ENCODE measurements at places on chromosomes 5 and 9.

GRCh38 chr9:112555844-112556482, 69.3 kb downstream of the KIAA1958 start:
- no peak overlapping the region for H3K4me3 ChIP-seq
- no peak overlapping the region for H3K27ac ChIP-seq
- H3K27me3 ChIP-seq = no peaks in the 10 kb centered on the region

GRCh38 chr5:76845890-76846289, 3.9 kb upstream of the S100Z start:
- H3K27ac ChIP-seq = no peak overlapping the region
- H3K36me3 ChIP-seq = no peaks in the 10 kb centered on the region
- no peak for DNase-seq
- peaks cover 1% of the 10 kb centered on the region for H3K27me3 ChIP-seq
- H3K4me1 ChIP-seq = peaks cover 9% of the 10 kb centered on the region

GRCh38 chr9:18554244-18554643, 80.3 kb downstream of the ADAMTSL1 start:
- DNase-seq = no peak
- H3K36me3 ChIP-seq = no peaks in the 10 kb centered on the region
- no peak overlapping the region for H3K27ac ChIP-seq
- no peak overlapping the region for H3K4me3 ChIP-seq
- H3K4me1 ChIP-seq = no peaks in the 10 kb centered on the region

DNA sequence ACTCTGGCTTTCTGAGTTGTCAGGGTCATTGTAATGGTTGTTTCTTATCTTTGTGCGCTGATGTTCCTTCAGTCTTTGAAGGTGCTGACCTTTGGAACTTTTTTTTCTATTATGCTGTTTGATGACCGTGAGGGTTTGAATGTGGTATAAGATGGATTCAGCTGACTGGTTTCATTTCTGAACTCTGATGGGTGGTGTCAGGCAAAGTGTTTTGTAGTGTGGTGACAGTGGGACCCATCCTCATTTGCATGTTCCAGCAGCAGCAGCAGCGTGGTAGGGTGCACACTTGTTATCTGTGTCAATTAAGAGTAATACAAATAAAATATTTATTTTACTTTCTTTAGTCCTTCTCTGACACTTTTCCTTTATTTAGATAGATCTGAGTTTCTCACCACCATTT, 227.7 kb upstream of the PRR16 start:
- no peak for DNase-seq
- no peak overlapping the region for H3K27ac ChIP-seq
- no peaks in the 10 kb centered on the region for H3K36me3 ChIP-seq
- H3K27me3 ChIP-seq = peaks cover 4% of the 10 kb centered on the region
- H3K4me3 ChIP-seq = no peak overlapping the region

- no peaks in the 10 kb centered on the region for H3K4me1 ChIP-seq
- H3K27ac ChIP-seq = no peak overlapping the region
- H3K36me3 ChIP-seq = no peaks in the 10 kb centered on the region
- no peaks in the 10 kb centered on the region for H3K27me3 ChIP-seq
- no peak for DNase-seq
- H3K4me3 ChIP-seq = no peak overlapping the region
Measured at GRCh38 chr5:94841598-94842322, 223.3 kb downstream of the SLF1 start.

GRCh38 chr9:114619191-114619761, 8.2 kb downstream of the TMEM268 start:
- no peak for DNase-seq
- H3K36me3 ChIP-seq = no peaks in the 10 kb centered on the region
- H3K27ac ChIP-seq = peak overlapping the region; percentile 94
- H3K4me1 ChIP-seq = peaks cover 19% of the 10 kb centered on the region
- peak overlapping the region; percentile 88 for H3K4me3 ChIP-seq
- H3K27me3 ChIP-seq = no peaks in the 10 kb centered on the region

DNA sequence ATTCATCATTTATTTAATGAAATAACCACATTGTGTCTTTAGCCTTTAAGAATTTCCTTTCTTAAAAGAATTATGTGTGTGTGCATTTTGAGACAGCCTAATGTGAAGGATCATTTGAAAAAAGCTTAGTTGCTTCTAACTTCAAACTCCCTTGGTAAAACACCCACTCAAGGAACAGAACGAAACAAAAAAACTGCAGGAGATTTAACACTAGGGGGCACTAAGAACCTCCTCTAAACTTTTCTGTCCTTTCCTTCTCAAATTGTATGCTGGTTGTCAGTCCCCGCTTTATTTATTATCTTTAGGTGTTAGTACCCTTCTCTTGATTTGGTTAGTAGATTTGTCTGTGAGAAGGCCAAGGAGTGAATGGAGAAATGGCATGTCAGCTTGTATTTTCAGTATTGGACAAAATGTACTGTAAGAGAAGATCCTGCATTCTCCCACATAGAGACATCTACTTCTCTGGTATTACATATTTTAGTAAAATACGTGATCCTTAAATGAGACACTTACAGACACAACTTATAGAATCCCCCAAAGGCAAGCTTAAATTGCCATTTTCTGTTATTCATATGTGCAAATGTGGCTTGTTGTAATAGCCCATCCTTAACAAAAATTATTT, 229.7 kb downstream of the MRPS30 start:
- H3K4me1 ChIP-seq = no peaks in the 10 kb centered on the region
- no peaks in the 10 kb centered on the region for H3K36me3 ChIP-seq
- H3K27me3 ChIP-seq = no peaks in the 10 kb centered on the region
- no peak for DNase-seq
- no peak overlapping the region for H3K4me3 ChIP-seq
- no peak overlapping the region for H3K27ac ChIP-seq

- H3K27me3 ChIP-seq = no peaks in the 10 kb centered on the region
- peaks cover 37% of the 10 kb centered on the region for H3K36me3 ChIP-seq
- no peak for DNase-seq
- no peak overlapping the region for H3K4me3 ChIP-seq
Measured at GRCh38 chr9:112868461-112868860, 22.2 kb downstream of the SLC46A2 start.

GRCh38 chr5:54442271-54442670, 13.2 kb upstream of the HSPB3 start:
- H3K27ac ChIP-seq = no peak overlapping the region
- H3K27me3 ChIP-seq = no peaks in the 10 kb centered on the region
- H3K4me3 ChIP-seq = no peak overlapping the region

- no peaks in the 10 kb centered on the region for H3K27me3 ChIP-seq
- peaks cover 13% of the 10 kb centered on the region for H3K36me3 ChIP-seq
- H3K4me3 ChIP-seq = no peak overlapping the region
- DNase-seq = no peak
Measured at GRCh38 chr5:56622141-56622540, 193.2 kb upstream of the MAP3K1 start.

GRCh38 chr9:136546697-136547501, 1.1 kb upstream of the NOTCH1 start:
- H3K27ac ChIP-seq = peak overlapping the region; percentile 15
- peaks cover 7% of the 10 kb centered on the region for H3K36me3 ChIP-seq
- H3K4me1 ChIP-seq = peaks cover 6% of the 10 kb centered on the region
- DNase-seq = peak; percentile 53
- H3K27me3 ChIP-seq = no peaks in the 10 kb centered on the region

DNA sequence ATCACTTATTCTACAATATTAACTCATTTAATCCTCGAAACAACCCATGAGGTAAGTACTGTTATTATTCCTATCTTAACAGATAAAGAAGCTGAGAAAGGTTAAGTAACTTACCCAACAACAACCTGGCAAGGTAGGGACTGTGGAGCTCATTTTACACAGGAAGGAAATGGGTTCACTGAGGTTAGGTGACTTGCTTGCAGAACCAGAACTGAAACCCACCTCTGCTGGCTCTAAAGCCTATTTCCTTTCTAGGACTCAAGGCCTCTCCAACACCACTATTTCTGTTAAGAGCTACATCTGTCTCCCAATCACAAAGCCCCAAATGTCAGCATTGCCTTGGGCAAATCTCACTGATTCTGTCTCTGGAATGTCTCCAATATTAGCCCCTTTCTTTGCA, 38.9 kb upstream of the IFNK start:
- DNase-seq = no peak
- H3K27ac ChIP-seq = peak overlapping the region; percentile 50
- peaks cover 7% of the 10 kb centered on the region for H3K36me3 ChIP-seq
- H3K27me3 ChIP-seq = no peaks in the 10 kb centered on the region

Data from naive thymus-derived CD8-positive, alpha-beta T cell (primary cell).